Esophagus squamous epithelium (tissue), 5 donors: ENCODE measurements at places on chromosomes 16 and 17.

DNA sequence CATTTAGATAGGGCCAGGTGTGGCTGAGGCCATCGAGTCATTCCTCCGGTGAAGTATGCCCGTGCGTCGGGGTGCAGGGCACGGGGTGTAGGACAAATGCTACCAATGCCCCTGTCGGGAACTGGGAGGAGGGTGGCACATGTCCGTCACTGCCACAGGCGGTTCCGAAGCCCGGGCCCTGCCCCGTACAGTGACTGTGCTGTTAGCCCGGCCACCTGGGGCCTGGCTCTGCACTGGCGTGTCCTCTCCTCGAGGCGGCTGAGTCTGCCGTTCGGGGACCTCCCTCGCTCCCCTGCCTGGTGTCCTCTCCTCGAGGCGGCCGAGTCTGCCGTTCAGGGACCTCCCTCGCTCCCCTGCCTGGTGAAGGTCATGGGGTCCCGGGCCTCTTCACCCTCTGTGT is 7.0 kb upstream of the ZFPM1 start:
- DNase-seq = no peak

- DNase-seq = peak; percentile 20
Observed at GRCh38 chr16:19005561-19006445, 22.1 kb downstream of the TMC7 start.

DNA sequence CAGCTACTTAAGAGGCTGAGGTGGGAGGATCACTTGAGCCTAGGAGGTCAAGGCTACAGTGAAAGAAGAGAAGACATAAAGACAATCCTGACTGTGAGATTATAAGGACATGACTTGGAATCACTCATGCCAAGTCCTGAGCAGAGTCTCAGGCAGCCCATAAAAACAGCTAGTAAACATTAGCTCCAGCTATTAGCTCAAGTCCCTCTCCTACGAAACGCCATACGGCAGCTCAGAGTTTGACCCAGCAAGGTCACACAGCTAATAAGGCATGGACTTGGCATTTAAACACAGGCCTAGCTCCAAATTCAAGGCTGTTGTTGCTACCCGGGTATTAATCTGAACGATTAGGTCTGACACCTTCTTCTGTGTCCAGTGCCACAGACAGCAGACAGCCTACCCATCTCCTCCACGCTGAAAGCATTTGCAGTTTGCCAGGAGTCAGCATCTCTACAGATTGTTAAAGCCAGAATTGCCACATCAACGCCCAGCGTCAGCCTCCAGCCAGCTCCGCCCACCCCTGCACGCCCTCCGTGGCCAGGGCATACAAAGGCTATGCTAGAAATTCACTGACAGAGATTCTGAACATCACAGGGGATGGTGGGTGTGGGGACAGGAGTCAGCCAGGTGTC is 9.9 kb upstream of the TMEM114 start:
- DNase-seq = no peak

DNA sequence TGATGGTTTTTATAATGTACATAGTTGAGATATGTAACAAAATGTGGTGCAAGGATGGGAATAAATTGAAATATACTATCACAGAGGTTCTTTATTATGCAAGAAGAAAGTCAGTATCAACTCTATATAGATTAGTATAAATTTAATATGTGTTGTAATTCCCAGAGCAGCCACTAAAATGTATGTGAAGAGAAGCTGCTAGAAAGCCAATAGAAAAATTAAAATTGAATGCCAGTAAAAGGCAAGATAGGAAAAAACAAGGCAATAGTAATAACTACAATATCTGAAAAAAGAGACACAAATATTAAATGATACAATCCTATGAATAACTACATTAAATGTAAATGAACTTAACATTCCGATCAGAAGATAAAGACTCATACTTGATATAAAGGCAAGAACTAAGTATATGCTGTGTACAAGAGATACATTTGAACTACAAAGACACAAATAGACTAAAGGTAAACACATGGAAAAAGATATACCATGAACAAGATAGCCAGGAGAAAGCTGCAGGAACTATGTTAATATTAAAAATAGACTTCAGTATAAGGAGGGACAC is 92.0 kb downstream of the ABCA8 start:
- no peak for DNase-seq

- no peak for DNase-seq
Observed at GRCh38 chr17:78384479-78385175, 6.2 kb downstream of the PGS1 start.
